ENCODE measurements at places on chromosomes 5 and 9. TPM values are rescaled to one million over a fixed set of nuclear protein-coding genes. Genes with fewer than 3 reads are reported as not detected.
A peak's percentile ranks its signal among the peaks of the same experiment; 100 is the strongest.

The TMEM174 gene
- not detected for total RNA-seq

DNA sequence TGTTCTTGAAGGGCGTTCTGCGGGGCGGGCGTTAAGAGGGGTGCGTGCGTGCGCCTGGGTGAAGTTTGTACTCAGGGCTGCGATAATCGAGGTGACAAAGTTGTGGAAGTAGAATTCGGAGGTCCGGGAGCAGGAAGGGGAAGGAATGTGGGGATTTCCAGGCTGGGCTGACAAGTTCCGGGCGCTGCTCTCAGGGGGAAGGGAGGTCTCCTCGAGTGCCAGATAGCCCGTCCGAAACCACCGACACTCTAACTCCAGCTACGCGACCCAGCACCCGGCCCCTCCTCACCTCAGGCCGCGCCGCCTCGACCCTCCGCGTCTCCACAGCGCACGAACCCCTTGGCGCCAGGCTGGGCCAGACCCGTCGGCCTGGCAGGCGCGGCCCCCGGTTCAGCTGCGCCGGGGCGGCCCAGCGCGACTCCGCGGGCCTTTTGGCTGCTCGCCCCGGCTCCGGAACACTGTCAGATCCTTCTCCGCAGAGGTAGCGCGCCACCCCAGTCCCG, at the start of gene IL6ST:
TSS of gene IL6ST (minus strand) at position 469 of the 503 bp plus-strand sequence. CDS start 18,685 bp downstream, outside the sequence.
- DNase-seq: no peak

- no peak for DNase-seq
Measured at GRCh38 chr9:121368745-121369144, 1.3 kb downstream of the STOM start.

DNA sequence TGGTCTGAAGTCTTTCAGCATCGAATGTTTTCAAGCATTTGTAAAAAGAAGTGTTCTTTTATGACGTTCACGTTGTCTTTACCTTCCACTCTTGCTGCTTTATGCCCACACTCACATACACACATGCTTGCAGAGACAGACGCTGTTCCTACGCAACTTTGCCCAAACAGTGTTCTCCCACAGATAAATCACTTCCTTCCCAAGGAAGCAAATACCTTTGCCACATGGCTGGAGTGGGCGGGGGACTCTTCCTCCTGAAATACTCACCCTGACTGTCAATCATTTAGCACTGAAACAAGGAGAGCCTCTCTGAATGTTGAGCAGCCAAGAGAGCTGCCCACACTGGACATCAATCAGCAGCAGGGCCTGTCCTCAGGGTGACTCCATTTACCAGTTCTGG, 22.4 kb upstream of the ASTN2 start:
- no peak for DNase-seq

DNA sequence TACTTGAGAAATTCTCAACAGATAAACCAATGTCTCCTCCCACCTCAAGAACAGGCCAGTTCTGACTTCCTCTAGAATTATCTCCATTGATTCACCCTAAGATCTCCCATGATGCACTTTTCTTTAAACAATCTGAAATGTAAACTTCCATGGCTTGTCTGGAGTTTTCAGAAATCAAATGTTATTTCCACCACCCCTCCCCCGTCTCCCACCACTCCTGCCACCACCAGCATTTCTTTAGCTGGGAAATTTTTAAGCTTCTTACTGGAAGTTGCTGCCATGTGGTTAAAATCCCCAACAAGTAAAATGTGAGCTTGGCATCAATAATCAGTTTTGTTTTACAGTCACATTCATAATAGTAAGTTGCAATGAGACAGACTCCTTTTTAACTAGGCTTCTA, 32.8 kb upstream of the BASP1 start:
- no peak for DNase-seq

DNA sequence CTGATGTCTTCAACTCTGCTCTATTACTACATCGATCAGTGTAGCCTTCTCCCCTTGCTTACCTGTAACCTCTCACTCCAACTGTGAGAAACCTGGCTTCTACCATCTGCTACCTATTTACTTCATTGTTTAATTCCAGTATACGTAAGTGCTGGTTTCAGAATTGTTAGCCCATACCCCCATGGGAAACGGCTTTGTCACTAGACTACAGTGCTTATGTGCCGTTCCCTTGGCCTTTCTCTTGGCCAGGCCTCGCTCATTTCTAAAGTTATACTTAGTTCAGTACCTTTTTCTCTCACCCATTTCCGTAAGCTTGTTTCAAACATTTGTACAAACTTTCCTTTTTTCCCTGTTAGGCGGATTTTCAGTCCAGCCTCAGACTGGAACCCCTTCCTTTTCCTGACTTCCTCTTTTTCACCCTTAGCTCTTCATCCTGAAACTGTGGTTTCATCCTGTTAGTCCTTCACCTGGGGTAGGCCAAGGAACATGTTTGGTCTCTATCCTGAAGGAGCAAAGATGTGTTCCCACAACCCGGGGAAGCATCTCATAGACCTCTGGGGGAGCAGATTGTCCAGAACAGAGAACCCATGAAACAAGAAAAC, 21.7 kb downstream of the ALG2 start:
- DNase-seq: no peak

DNA sequence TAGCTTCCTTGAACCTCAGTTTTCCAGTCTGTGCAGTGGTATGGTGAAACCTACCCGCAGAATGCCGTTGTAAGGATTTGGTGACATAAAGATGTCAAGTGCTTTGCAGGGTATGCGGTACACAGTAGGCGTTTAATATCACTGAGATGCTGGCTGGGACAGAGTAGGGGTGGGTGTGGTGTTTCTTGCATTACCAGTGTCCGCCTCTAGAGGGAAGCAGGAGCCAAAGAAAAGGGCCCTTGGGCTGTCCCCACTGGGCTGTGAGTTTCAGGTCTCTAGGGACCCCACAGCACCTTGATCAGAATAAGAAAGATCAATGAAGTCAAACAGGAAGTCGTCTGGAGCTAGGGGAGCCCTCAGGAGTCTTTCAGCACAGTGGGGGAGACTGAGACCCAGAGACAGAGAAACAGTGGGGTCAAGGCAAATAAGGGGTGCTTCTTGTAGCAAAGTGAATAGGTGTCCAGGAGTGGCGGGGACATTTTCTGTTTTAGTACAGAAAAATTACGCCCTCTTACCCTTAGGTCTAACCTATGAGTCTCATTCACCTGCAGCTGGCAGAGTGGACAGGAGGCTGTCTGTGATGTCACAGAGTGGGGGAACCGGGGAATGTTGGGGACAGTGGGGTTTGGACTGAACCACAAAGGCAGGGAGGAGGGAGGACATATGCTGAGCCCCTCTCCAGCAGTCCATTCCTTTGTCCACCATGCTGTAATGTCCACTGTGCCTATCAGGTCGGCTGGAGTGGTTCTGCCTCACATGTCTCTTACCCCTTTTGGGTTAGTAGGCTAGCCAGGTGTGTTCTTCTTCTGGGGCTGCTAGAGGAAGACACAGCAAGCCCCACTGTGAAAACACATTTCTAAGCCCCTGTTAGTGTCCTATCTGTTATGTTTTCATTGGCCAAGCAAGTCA, 4.7 kb upstream of the TEX53 start:
- peak; percentile 36 for DNase-seq

The ACSL6 gene
- total RNA-seq: not detected

- no peak for DNase-seq
Measured at GRCh38 chr9:123823194-123823947, 106.6 kb downstream of the DENND1A start.

DNA sequence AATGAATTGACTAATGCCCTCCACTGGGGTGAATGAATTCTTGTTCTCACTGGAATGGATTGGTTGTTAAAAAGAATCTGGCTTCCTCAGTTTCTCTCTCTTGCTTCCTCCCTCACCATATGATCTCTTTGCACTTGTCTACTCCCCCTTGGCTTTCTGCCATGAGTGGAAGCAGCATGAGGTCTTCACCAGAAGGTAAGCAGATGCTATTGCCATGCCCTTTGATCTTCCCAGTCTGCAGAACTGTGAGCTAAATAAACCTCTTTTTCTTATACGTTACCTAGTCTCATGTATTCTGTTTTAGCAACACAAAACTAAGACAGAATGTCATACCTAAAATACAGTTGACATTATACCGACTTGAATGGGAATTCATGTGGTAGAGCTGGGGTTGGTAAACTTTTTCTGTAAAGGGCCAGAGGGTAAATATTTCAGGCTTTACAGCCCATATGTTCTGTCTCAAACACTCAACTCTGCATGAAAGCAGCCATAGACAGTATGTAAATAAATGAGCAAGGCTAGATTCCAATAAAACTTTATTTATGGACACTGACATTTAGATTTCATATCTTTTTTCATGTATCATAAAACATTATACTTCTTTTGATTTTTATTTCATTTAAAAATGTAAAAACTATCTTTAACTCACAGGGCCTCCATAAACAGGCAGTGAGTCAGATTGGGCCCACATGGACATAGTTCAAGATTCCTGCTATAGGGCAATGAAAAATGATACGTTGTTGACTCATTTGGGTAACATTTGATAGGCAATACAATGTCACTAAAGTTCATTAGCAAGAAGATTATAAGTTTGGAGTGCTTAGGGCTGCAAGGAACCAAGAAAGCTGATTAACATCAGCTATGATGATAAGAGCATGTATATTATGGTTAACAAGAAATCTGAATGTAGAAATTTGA, 79.4 kb upstream of the TLE4 start:
- no peak for DNase-seq

DNA sequence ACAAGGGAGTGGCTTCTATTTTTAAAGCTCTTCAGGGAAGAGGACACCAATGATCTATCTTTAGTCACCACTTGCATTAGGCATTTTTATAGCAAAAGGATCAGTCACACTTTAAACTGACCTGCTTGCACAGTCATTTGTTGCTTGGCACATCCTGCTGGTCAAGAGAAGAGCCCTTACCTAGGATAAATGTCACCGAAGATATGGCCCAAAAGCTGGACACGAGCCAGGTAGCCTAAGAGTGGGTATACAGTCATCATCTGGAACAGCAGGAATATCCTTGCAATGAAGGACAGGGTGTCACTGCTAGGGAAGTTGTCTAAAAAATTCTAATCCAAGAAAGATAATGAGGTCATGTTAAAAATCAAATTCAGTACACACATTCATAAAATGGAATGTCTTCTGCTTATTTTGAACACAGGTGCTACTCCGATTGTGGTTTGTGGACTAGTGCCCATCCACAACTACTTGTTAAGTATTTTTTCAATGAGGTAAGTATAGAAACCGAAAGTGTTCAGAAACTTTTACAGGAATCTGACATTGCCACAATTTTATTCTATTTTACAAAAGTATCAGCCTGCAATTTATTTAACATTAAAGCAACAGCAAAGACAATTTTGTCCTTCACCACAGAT, 78.4 kb downstream of the SLC38A9 start:
- DNase-seq: no peak

The ASS1 gene
- total RNA-seq: 94.8 TPM

- no peak for DNase-seq
Measured at GRCh38 chr9:130946766-130947617, 7.9 kb upstream of the FIBCD1 start.

DNA sequence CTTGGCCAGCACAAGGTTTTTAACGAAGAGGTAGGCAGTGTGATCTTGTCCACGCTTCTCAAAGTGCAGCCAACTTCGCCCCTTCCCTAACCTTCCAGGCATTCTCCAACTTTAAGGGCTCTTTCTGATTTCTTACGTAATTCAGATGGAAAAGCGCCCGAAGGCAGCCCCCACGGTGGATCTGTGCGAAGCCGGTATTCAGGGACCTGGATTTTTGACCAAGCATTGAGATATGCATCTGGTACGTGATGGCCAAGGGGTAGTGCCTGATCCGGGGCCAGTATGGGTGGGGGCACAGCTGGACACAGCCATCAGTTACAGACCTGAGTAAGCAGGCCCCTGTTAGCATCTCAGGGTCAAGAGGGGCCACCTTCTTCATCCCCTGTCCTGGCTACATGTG, 80.0 kb downstream of the AMBP start:
- DNase-seq: peak; percentile 3

- DNase-seq: no peak
Measured at GRCh38 chr5:24353016-24353415, 291.8 kb downstream of the CDH10 start.

- DNase-seq: no peak
Measured at GRCh38 chr5:158543539-158544387, 556.0 kb downstream of the EBF1 start.

GRCh38 chr9:105291422-105291859, 47.0 kb downstream of the SLC44A1 start:
- no peak for DNase-seq

DNA sequence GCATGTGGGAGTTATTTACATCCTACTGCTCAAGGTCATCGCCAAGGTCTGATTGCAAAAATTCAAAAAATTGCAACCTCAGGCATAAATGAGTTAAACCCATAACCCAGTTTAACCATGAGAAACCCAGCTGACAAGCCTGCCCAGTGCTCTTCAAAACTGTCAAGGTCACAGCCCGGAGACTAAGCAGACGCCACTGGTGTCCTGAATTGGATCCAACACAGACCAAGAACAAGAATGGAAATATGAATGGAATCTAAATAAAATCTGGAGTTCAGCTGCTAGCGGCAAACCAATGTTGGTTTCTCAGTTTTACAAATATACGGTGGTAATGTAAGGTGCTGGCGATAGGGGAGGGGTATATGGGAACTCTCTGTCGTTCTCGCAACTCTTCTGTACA, 201.5 kb upstream of the MVB12B start:
- DNase-seq: peak; percentile 17

GRCh38 chr9:34501372-34501771, 21.4 kb downstream of the ENHO start:
- DNase-seq: no peak

GRCh38 chr5:72692651-72693442, 123.6 kb upstream of the TNPO1 start:
- no peak for DNase-seq

Measured in mesothelial cell of epicardium (in vitro differentiated cells).